PC-3 (cell line): ENCODE measurements at places on chromosomes 4 and X. TPM values are rescaled to one million over a fixed set of nuclear protein-coding genes. Genes with fewer than 3 reads are reported as not detected.

DNA sequence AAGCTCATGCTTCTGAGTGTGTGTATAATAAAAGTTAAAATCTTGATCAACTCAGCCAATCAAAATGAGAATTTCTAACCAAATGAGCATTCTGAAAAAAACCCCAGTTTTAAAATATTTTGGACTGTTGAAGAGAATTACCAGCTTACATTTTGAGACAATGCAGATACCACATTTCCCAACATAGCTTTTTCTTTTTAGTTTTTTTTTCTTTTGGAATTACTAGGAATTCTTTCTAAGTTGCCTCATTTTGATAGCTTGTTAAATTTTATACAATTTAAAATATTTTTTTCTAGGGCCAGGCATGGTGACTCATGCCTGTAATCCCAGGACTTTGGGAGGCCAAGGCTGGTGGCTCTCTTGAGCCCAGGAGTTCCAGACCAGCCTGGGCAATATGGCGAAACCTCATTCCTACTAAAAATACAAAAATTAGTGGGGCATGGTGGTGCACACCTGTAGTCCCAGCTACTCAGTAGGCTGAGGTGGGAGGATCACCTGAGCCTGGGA is 2.2 kb downstream of the RP2 start:
- H3K27me3 ChIP-seq, result no peaks in the 10 kb centered on the region
- peaks cover 13% of the 10 kb centered on the region for H3K4me1 ChIP-seq
- peak overlapping the region; percentile 68 for H3K27ac ChIP-seq
- no peak for DNase-seq

- no peak for DNase-seq
- H3K4me3 ChIP-seq, result no peak overlapping the region
- no peaks in the 10 kb centered on the region for H3K27me3 ChIP-seq
Observed at GRCh38 chr4:80446248-80446647, 110.7 kb downstream of the CFAP299 start.

GRCh38 chr4:113699772-113700171 is 61.8 kb downstream of the CAMK2D start:
- no peak overlapping the region for H3K4me3 ChIP-seq
- H3K4me1 ChIP-seq, result peaks cover 10% of the 10 kb centered on the region
- H3K27me3 ChIP-seq, result no peaks in the 10 kb centered on the region
- no peak overlapping the region for H3K27ac ChIP-seq
- no peak for DNase-seq

GRCh38 chr4:79237851-79238250 is 88.0 kb downstream of the NAA11 start:
- no peak for DNase-seq
- no peak overlapping the region for H3K27ac ChIP-seq
- H3K27me3 ChIP-seq, result 0 out of 2 replicates have a peak, but pooled peaks cover 6% of the 10 kb centered on the region
- no peak overlapping the region for H3K4me3 ChIP-seq
- H3K36me3 ChIP-seq, result no peaks in the 10 kb centered on the region
- no peaks in the 10 kb centered on the region for H3K4me1 ChIP-seq

DNA sequence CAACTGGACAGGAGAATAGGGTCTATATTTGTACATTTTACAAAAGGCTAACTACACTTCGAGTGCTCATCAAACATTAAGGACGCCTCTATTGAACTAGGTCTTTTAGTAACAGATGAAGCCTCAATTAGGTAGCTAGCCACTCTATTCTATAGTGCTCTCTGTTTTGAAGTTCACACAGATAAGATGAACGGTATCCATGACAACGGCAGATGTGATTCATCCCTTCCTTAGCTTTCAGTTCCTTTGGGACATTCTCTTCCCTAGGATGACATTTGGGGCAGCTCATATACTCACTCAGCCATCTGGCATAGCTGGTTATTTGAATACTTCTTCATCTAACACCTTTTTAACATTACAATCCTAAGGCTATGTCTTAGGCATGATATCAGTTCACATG is 62.4 kb upstream of the WDFY3 start:
- H3K4me1 ChIP-seq, result no peaks in the 10 kb centered on the region
- H3K27me3 ChIP-seq, result no peaks in the 10 kb centered on the region
- no peak overlapping the region for H3K27ac ChIP-seq

DNA sequence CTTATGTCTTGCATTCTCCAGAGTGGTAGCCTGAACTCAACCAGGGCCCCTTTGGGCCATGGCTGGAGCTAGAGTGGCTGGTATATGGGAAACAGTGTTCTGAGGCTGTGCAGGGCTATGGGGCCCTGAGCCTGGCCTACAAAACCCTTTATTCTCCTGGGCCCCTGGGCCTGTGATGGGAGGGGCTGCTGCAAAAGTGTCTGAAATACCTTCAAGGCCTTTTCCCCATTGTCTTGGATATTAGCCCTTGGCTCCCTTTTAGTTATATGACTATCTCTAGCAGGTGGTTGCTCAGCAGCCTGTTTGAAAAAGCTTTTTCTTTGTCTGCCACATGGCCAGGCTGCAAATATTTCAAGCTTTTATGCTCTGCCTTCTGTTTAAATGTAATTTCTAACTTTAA is 22.5 kb downstream of the APOOL start:
- H3K27ac ChIP-seq, result no peak overlapping the region
- no peaks in the 10 kb centered on the region for H3K27me3 ChIP-seq
- no peak for DNase-seq
- no peaks in the 10 kb centered on the region for H3K36me3 ChIP-seq
- no peaks in the 10 kb centered on the region for H3K4me1 ChIP-seq

GRCh38 chr4:88110826-88111225 is 47.6 kb downstream of the ABCG2 start:
- H3K27me3 ChIP-seq, result no peaks in the 10 kb centered on the region
- peaks cover 29% of the 10 kb centered on the region for H3K4me1 ChIP-seq
- no peak for DNase-seq
- H3K36me3 ChIP-seq, result no peaks in the 10 kb centered on the region
- H3K27ac ChIP-seq, result no peak overlapping the region
- H3K4me3 ChIP-seq, result no peak overlapping the region

DNA sequence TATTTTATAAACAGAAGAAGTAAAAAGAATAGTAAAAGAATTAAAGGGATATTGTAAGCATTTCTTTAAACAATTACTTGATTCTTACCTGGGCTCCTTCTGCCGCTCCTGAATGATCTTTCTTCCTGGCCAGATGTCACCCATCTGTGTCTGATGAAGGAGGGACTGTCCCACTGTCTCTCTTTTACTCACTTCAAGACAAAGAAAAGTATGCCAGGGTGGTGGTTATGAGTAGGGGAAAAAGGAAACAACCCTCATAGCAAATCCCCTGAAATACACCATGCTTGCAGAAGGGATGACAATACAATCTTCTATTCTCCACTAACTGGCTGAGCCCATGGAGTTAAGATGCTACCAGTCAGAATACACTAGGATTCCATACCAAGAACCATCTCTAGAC is 31.1 kb downstream of the SYTL4 start:
- no peak overlapping the region for H3K27ac ChIP-seq
- no peaks in the 10 kb centered on the region for H3K36me3 ChIP-seq
- H3K4me3 ChIP-seq, result no peak overlapping the region
- H3K27me3 ChIP-seq, result no peaks in the 10 kb centered on the region
- no peak for DNase-seq
- peaks cover 9% of the 10 kb centered on the region for H3K4me1 ChIP-seq

- no peaks in the 10 kb centered on the region; the same call in 1 of the 2 replicates for H3K4me1 ChIP-seq
- H3K4me3 ChIP-seq, result no peak overlapping the region
- peak; percentile 56 for DNase-seq
- H3K27me3 ChIP-seq, result no peaks in the 10 kb centered on the region
Observed at GRCh38 chr4:90419124-90419711, 292.0 kb downstream of the CCSER1 start.

- H3K36me3 ChIP-seq, result no peaks in the 10 kb centered on the region
- H3K27ac ChIP-seq, result no peak overlapping the region
- peak; percentile 51 for DNase-seq
- no peaks in the 10 kb centered on the region for H3K27me3 ChIP-seq
- H3K4me3 ChIP-seq, result no peak overlapping the region
- H3K4me1 ChIP-seq, result no peaks in the 10 kb centered on the region
Observed at GRCh38 chrX:31423609-31424189, 351.9 kb upstream of the FTHL17 start.

DNA sequence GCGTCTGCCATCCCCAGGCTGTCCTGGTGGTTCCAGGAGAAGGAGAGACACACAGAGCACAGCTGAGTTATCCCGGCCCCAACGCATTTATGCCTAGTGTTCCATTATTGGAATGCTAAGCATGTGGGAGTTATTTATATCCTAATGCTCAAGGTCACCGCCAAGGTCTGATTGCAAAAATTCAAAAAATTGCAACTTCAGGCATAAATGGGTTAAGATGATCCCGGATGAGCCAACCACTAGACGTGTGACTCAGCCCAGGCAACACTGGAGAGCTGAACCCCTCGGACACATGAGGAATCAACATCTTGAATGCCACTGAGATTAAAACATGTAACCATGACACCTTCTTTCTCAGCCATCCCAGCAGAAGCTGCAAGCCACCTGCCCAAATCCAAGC is 3.8 kb upstream of the ZCCHC4 start:
- no peaks in the 10 kb centered on the region for H3K27me3 ChIP-seq
- H3K4me1 ChIP-seq, result peaks cover 7% of the 10 kb centered on the region; the same call in 1 of the 2 replicates
- no peaks in the 10 kb centered on the region for H3K36me3 ChIP-seq
- H3K4me3 ChIP-seq, result no peak overlapping the region
- no peak for DNase-seq
- H3K27ac ChIP-seq, result no peak overlapping the region

DNA sequence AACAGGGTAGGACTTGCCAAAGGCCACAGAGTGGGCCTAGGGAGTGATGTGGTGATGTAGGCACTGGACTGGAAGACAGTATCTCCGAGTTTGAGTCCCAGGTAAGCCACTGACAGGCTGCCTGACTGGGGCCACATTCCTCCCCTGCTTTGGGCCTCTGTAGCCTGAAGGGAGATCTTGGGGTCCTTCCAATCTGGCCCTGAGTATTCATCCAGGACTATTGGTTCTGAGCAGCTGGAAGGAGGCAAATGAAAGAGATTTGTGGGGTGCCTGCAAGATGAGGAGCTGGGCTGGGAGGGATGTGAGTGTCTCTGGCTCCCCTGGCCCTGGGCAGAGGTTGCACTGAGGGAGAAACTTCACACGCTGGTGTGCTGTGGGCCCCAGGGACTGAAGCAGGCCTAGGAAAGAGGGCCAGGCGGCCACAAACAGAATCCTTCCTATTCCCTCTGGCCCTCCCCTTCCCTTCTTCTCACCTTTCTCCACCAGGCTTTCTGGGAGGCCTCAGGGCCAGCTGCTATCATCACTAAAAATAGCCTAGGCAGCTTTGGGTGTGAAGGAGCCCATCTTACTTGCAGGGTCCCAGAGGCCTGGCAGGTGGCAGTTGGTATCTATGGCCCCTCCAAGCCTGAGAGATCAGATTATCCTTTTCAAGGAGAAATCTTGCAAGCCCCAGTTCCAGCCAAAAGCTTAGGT is 70.1 kb downstream of the PJA1 start:
- H3K36me3 ChIP-seq, result no peaks in the 10 kb centered on the region
- H3K4me3 ChIP-seq, result no peak overlapping the region
- H3K27ac ChIP-seq, result no peak overlapping the region
- H3K27me3 ChIP-seq, result no peaks in the 10 kb centered on the region

DNA sequence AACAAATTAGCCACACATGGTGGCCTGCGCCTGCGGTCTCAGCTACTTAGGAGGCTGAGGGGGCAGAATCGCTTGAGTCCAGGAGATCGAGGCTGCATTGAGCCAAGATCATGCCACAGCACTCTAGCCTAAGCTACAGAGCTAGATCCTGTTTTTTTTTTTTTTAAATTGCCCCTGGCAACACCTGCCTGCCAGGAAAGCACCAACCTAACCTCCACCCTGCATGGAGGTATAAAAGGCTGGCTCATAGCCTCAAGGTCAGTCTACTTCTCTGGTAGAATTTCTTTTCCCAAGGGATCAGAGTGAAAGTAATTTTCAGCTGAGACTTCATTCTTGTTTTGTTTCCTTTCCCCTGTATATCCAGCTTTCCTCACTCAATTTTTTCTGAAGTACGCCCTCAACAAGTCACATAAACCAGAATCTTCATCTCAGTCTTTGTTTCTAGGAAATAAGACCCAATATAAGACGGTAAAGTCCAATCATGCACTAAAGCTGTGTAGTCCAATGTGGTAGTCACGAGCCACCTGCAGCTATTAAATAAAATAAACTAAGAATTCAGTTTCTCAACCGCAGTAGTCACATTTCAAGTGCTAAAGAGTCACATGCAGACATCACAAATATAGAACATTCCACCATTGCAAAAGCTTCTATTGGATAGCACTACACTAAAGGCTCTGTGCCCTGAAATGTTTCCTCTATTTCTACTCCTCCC is 113.3 kb downstream of the HPGD start:
- no peak overlapping the region for H3K4me3 ChIP-seq
- no peaks in the 10 kb centered on the region for H3K36me3 ChIP-seq
- DNase-seq, result no peak

DNA sequence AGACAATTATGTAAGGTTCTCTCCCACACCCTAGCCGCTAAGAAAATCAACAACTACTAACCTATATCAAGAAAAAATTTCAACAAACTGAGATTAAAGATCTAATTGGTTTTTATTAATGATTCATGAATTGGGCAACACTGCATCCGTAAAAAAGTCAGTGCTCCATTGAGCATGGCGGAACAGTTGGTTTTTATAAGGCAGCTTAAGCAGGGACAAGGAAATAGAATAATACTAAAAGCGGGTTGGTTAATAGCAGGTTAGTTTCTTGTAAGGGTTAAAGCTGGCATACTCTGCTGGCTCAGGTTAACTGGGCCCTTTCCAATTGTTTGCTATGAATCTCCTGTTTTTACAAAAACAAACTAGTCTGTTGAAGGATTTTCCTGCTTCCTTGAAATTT is 202.3 kb upstream of the RASGEF1B start:
- no peak for DNase-seq
- H3K4me3 ChIP-seq, result no peak overlapping the region
- H3K4me1 ChIP-seq, result no peaks in the 10 kb centered on the region
- H3K36me3 ChIP-seq, result no peaks in the 10 kb centered on the region
- H3K27me3 ChIP-seq, result peaks cover 53% of the 10 kb centered on the region

DNA sequence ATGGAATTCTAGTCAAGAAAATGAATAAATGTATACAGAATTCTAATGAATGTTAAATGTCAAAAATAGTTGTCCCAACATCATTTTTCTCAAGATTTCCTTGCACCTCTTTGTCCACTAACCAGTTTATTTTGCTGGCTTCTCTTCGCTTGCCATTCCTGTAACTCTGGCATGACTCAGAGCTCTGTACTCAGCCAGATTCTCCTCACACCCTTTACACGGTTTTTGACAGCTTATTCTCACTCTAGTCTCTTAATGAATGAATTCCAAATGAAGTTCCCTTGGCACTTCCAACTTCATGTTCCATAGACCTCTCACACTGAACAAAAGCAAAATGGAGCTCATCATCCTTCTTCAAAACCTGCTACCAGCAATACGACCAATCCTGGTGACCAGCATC is 419.3 kb upstream of the SLIT2 start:
- no peaks in the 10 kb centered on the region for H3K36me3 ChIP-seq
- DNase-seq, result peak; percentile 39

The NUP62CL gene
- 4.8 and 9.9 TPM in 2 replicates for total RNA-seq

The MEPE gene
- total RNA-seq, result not detected in 2 replicates

The ATRX gene
- 64.0 and 73.0 TPM in 2 replicates for total RNA-seq
